ENCODE measurements at places on chromosomes 11 and 22. TPM values are rescaled to one million over a fixed set of nuclear protein-coding genes. Genes with fewer than 3 reads are reported as not detected.

The MYRF gene
- total RNA-seq: 53.9 TPM

The OR4A47 gene
- total RNA-seq: not detected

The TMEM41B gene
- 43.6 TPM for total RNA-seq

The RCOR2 gene
- 20.3 TPM for total RNA-seq

GRCh38 chr11:16454289-16454863, 98.0 kb upstream of the SOX6 start:
- peak; percentile 6 for DNase-seq

GRCh38 chr11:78080818-78081495, 1.3 kb upstream of the NDUFC2 start:
- peak; percentile 98 for DNase-seq

GRCh38 chr11:44970293-44970692, 19.6 kb upstream of the TP53I11 start:
- DNase-seq: no peak

- DNase-seq: peak; percentile 85
Observed at GRCh38 chr11:123509737-123510578, 79.9 kb downstream of the GRAMD1B start.

DNA sequence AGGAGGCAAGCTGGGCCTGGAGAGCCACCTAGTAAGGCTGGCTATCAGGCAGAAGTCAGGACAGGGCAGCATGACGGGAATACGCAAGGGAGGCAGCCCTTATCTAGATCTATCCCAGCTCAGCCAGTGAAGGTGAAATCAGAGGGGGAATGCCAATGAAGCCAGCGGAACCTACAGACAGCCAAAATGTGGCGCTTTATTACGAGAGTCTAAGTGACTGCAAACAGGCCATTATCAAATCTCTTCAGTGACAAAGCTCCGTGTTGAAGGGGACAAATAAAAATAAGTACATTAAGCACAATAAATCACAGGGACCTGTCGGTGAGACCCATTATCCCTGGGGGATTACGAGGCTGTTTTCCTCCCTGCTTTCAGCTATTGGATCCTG, 22.8 kb downstream of the LARGE1 start:
- DNase-seq: no peak

GRCh38 chr11:43392713-43393112, 34.0 kb downstream of the TTC17 start:
- DNase-seq: no peak

DNA sequence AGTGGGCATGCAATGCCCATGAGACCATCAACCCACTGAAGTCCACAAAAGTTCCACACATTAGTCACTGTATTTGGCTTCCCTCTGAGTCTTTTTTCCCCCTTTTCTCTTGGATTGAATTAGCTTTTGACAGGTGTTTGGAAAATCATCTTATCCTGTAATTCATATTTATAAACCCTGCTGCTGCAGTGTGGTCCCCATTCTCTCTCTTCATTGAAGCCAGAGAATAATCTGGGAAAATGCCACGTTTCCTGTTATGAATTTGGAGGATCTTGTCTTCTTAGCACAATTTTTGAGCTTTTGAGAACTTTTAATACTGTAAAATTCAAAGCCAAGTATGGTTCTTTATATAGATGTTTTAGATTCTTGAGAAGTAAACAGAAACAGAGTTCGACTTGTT, 84.8 kb downstream of the UVRAG start:
- no peak for DNase-seq

GRCh38 chr11:129440028-129440713, 64.5 kb downstream of the BARX2 start:
- peak; percentile 44 for DNase-seq

DNA sequence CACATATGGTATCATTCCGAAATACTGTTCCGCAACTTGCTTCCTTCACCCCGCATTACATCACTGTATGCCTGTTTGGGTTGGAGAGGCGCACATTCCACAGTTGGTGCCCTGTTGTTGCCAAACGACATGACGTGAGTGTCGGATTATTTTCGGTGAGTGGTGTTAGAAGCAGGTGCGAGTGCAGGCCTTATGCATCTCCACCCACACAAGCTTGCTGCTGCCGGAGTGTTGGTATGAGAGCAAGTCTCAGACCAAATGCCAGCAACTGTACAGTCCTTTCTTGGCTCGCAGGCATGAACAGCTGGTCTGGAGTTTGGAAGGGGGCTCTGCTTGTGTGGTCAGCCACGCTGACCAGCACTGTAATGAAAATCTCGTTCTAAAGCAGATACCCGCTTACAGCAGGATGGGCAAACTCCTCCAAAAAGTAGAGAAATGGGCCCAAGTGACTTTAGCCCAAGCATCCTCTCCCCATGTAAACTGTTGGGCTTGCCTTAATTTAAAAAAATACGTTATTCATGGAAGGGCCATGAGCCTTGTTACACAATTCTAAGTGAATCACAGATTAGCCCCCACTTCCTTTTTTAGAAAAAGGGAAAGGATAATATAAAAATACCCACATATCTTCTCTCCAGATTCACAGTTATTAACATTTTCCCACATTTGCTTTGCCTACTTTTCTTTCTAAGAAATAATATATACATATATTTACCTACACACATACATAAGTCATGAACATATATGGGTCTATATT, 48.7 kb upstream of the OR9Q1 start:
- peak; percentile 93 for DNase-seq
